ENCODE measurements at places on chromosomes 11 and 22.

GRCh38 chr11:65452806-65453490 is 30.4 kb downstream of the NEAT1 start:
- DNase-seq = no peak

DNA sequence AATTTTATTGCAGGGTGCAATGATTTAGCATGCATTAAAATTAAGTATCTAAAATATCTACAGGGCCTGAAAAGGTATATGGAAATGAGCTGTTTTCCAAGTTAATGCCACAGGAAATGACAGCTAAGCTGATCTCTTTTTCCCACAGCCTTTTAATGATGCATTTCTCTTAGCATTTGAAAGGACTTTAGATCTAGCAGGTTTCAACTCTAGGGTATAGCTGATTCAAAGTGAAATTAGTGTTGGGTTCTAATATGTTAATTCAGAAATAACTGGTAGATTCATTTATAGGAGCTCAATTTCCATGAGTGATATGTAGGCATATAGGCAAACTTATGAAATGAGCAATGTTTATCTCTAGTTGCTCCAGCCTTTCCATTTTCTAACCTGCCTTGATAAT is 274.2 kb downstream of the CASP12 start:
- DNase-seq = no peak

DNA sequence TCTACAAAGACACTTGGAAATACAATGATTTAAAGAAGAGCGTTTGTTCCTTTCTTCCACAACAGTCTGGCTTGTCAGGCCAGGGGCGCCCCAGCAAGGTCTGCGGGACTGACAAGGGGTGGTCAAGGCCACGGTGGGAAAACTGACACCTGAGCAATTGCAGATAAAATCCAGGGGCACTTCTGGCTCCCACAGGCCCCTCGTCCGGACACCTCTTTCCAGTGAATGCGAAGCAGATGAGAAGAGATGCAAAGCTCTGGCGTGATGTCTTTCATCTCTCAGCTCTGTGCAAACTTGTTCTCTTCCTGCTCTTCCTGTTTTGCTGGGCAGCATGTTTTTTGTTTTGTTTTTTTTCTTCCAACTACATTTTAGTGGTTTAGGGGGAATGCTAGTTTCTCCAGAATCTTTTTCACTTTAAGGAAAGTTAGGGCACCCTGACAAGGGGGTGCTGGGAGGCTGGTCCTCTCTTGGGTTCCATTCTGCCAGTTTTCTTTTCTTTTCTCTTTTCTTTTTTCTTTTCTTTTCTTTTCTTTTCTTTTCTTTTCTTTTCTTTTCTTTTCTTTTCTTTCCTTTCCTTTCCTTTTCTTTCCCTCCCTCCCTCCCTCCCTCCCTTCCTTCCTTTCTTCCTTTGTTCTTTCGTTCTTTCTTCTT is 11.1 kb upstream of the CBX6 start:
- no peak for DNase-seq

DNA sequence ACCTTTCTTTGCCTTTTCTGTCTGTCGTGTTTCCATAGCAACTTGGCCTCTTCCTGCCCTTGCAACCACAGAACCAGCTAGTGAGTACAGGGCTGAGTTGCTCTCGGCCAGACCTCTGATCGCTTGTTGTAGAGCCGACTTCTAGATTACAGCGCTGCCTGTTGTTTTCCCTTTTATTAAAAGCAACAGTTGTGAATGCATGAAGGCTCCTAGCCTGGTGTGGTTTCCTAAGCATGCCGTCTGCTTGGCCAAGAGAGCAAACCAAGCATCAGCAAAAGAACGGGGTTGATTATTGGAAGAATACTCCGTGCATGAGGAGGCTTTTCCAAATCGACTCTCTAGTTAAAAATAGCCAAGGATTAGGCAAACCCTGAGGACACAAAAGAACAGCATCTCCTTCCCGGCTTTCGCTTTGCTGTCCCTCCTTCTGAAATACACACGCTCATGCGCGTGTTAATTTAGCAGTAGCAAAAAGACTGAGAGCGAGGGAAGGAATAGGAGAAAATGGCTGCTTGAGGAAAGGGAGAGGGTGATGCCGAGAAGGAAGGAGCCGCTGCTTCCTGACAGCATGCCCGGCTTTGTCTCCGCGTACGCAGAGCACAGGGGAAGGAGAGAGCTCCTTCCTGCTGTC is 71.5 kb upstream of the TTC12 start:
- no peak for DNase-seq

DNA sequence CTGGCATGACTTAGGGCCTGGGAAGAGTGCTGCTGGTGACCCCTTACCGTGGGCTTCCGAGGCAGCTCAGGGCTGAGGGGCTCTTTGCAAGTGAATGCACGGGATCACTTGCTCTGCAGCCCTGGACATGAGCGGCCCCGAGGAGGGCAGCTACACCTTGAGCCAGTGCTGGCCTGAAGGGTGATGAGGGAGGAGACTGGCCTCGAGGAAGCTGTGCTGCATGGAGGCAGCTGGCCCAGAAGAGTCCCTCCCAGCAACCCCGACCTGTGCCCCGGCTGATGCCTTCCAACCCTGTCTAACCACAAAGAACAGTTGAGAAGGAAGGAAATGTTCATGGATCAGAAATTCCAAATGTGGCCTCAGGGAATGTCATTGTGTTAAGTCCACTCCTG is 45.2 kb downstream of the TBX1 start:
- no peak for DNase-seq

GRCh38 chr11:111107501-111107900 is 138.0 kb upstream of the POU2AF2 start:
- no peak for DNase-seq
